A549 treated with Mapracorat at 1 μM for 4 hours (cell line): ENCODE measurements at places on chromosomes 16 and 17. TPM values are rescaled to one million over a fixed set of nuclear protein-coding genes. Genes with fewer than 3 reads are reported as not detected.

The STAC2 gene
- total RNA-seq: 2.3 to 3.4 TPM (median 2.9 TPM) in 5 replicates

The WNT9B gene
- total RNA-seq: not detected in 5 replicates

The UTS2R gene
- not detected in 5 replicates for total RNA-seq

The CFAP20 gene
- 51.3 to 56.8 TPM (median 52.5 TPM) in 5 replicates for total RNA-seq

The STAT5A gene
- 5.5 to 7.8 TPM (median 6.2 TPM) in 5 replicates for total RNA-seq

The ZG16B gene
- 0.34 to 0.96 TPM (median 0.80 TPM) in 5 replicates for total RNA-seq

The MRPL28 gene
- 121 to 139 TPM (median 132 TPM) in 5 replicates for total RNA-seq

The FBXW10B gene
- total RNA-seq: 1.4 to 4.6 TPM (median 2.3 TPM) in 5 replicates

The TUBG2 gene
- total RNA-seq: 19.0 to 28.2 TPM (median 23.2 TPM) in 5 replicates

The KLHL10 gene
- total RNA-seq: 0.10 to 0.18 TPM (median 0.12 TPM) in 3 of 5 replicates, not detected in the others
